ENCODE measurements at places on chromosomes 4 and X.

DNA sequence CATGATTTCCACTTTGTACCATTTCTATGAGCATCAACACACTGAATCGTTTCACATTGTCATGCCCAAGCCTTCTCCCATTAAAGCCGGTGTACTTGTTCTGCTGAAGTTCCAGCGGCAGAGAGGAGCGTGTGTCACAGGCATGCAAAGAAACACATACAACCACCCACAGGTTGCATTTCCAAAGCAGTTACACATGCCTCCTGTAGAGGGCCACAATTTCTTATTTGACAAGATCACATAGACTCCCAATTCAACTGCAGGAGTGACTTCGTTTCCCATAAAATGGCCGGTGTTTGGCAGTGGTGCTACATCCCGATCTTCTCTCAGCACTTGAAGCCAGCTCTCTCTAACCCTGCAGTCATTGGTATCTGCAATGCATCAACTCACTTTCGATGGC lies 992.6 kb downstream of the NLGN4X start:
- DNase-seq: peak; percentile 4

DNA sequence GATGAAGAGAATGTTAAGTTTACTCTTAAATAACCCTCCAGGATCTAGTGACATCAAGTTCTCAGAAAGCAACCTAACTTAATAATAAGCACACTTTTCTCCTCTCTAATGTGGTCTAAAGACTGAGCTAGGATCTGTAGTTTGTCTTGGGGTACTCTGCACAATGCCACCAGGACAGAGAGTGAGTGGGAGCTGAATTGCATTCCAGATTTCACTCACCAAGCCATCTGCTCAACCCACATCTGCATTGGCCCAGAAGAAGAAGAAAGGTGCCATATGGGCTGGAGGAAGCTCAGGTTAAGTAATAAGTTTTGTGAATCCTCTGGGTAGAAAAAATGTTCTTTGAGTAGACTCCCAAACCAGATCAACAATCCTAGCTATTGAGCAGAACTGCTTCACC lies 384.6 kb downstream of the PPP3CA start:
- no peak for DNase-seq

- DNase-seq: no peak
Measured at GRCh38 chr4:80079255-80079923, 6.4 kb upstream of the ANTXR2 start.

DNA sequence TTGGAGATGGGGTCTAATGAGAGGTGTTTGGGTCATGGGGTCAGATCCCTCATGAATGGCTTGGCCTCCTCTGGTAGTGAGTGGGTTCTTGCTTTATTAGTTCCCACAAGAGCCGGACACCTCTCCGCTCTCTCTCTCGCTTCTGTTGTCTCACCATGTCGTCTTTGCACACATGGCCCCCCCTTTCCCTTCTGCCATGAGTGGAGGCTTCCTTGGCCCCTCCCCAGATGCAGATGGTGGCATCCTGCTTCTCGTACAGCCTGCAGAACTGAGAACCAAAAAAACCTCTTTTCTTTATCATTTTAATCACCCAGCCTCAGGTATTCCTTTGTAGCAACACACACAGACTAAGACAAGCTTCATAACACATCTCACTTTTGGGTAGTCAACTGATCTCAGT lies 49.6 kb upstream of the SPRY1 start:
- DNase-seq: no peak

GRCh38 chrX:135345107-135345589 lies 35.9 kb downstream of the ETDC start:
- peak; percentile 92 for DNase-seq

DNA sequence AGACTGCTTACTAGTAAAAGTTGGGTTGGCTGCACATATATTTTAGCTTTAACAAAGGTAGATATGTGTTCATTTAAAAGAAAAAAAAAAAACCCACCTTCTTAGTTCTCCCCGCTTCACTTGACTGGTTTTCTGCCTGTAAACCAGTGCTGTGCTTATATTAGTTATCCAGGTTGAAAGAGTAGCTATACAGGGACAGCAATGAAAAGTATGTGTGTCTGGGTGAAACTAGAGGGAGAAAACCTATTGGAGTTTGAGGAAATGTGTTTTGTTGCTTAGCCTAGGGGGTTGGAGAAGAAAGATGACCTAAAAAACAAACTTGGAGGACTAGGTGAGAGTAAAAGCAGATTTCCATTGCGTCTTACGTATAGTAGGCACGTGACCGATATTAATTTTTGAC lies 4.5 kb downstream of the JADE1 start:
- DNase-seq: no peak

- DNase-seq: no peak
Measured at GRCh38 chrX:38661561-38661960, 100.2 kb downstream of the TSPAN7 start.

DNA sequence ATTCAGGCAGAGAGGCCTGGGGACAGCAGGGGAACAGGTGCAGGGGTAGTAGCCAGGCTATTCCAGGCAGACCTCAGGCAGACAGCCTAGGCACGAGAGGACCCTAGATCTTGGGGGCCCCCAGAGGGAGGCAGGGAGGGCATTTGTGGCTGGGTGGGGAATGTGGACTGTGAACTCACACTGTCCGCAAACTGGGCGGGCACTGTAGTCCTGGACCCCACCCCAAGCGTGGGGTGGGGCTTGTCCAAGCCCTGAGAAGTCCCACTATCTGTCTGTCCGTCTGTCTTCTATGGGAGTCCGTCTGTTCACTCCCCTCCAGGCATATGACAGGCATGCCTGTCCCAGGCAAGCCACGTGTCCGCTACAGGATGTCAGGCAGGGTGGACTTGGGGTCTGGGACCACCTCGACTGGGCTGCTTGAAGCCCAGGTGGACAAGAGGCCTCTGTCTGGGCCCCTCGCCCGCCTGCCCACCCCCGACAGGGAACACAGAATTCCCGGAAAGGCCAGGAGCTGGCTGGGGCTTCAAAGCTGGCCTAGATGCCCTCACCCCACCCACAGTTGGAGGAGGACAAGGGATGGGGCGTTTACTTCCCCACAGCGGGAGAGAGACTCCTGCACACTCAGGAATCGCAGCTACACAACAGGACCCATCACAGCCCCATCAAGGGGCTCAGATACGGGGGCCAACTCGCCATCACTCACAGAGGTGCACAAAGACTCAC lies at the start of gene SLC38A5:
TSS of gene SLC38A5 (minus strand) at position 151 of the 723 bp plus-strand sequence. CDS start 2,336 bp downstream, outside the sequence.
- no peak for DNase-seq

- no peak for DNase-seq
Measured at GRCh38 chrX:88672261-88672660, 74.8 kb upstream of the CPXCR1 start.

GRCh38 chr4:47382846-47383360 lies 80.6 kb downstream of the COMMD8 start:
- DNase-seq: no peak

DNA sequence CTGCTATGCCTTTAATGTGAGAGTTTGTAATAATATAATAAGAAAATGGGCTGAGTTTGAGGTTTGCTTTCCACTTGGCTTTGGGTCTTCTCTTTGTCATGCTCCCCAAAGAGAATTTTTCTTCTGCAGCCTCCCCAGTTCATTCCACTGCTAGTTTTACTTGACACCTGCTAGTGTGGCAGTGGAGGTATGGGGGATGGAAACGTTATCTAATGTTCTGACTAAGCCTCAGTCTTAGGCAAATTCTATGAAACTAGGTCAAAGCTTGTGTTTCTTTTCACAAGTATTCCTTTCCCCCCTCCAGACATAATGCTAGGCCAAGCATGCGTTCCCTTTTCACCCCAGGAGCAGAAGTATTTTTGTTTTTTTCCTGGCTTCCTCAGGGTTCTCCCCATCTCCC lies 67.5 kb downstream of the PPP1R2C start:
- no peak for DNase-seq

DNA sequence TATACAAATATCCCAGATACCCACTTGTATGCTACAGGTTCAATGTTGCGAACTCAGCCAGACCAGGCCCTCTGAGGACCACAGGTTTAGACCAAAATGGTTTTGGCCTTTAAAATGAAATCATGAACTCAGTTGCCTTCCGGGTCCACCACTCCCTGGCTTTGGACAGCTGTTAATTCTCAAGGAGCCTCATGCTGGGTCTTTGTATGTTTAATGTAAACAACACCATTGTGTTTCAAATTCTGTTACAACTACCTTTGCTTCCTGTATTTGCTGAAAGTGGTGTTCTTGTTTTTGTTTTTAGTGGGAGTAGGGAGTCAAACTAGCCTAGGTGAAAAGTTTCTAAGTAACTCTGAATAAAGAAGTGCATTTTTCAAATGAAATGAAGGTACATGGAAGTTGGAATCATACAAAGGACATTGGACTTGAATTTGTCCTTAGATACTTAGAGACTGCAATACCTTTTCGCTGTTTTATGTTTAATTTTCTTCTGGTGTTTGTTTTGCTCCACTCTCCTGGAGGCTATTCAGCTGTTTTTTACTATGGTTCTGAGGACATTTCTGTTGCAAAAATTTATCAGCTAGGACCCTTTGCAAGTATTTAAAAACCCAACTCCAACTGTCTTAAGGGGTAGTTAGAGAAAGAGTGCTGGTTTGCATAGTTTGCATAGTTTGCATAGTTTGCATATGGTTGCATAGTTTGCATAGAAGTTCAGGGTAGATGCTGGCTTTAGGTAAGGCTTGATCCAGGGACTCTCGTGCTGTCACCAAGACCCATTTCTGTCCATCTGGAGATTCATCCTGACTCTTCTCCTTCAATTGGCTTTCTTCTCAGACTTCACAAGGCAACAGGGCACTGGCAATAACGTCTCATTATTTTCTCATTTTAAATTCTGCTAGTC lies 70.1 kb downstream of the MID1IP1 start:
- DNase-seq: peak; percentile 81

DNA sequence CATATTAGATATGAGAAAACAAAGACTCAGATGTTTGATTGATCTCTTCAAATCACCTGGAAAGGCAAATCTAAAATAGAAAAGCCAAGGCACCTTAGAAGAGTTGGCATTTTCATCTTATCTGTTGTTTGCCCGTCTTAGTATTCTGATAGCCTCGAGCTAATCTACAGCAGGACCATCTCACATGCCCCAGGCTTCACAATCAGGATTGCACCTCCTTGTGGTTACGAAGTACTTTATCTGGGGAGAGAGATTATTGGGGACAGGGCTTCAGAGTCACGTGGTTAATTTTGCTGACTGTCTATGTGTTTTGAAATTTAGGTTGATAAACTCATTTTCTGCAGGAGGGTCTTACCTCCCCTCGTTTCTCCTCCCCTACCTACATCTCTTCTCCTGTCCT lies 313.1 kb upstream of the ANXA10 start:
- DNase-seq: no peak

- DNase-seq: no peak
Measured at GRCh38 chr4:88610771-88611170, 18.5 kb downstream of the HERC3 start.

DNA sequence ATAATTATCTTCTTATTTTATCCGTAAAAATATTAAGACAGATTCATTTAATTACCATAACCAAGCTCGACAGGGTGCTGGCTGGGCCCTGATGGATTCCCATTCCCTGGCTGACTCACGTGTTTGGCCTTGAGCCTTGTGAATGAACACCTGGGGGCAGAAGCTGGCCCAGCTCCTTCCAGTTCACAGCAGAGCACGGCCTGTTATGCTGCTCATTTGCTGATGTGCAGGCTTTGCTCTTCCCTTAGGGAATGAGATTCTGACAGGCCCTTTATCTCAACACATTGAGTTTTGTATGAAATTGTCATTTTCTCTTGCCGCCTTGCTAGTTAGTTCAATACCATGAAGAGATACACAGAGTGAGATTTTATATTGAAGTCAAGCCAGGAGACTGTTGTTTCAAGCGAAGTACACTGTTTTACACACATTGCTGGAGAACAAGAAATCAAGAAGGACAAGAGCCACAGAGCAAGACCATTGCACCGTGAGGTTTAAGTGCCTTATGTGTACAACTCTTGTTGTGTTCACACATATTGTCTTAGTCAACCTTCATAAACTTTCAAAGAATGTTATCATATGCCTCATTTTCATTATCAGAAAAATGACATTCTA lies 1583.3 kb downstream of the STIM2 start:
- DNase-seq: peak; percentile 77

GRCh38 chr4:184689681-184690080 lies 40.1 kb downstream of the PRIMPOL start:
- DNase-seq: no peak

DNA sequence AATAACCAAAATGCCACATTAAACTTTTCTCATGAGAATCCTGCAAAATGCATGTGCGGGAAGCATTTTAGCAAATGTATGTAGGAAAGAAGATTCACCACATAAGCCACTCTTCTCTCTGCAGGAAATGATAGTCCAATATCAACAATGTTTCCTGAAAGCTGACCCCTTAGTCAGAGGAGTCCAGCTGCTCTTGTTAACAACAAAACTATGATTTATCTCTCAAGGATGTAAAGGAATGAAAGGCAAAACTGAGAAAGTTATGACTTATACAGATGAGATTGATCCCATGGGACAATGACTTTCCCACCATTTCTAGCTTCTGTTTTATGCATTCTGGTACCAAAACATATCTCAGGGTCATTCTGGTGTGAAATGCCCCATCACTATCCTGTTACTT lies 125.0 kb upstream of the EDNRA start:
- DNase-seq: no peak

- peak; percentile 77 for DNase-seq
Measured at GRCh38 chr4:175054980-175055379, 136.8 kb downstream of the ADAM29 start.

DNA sequence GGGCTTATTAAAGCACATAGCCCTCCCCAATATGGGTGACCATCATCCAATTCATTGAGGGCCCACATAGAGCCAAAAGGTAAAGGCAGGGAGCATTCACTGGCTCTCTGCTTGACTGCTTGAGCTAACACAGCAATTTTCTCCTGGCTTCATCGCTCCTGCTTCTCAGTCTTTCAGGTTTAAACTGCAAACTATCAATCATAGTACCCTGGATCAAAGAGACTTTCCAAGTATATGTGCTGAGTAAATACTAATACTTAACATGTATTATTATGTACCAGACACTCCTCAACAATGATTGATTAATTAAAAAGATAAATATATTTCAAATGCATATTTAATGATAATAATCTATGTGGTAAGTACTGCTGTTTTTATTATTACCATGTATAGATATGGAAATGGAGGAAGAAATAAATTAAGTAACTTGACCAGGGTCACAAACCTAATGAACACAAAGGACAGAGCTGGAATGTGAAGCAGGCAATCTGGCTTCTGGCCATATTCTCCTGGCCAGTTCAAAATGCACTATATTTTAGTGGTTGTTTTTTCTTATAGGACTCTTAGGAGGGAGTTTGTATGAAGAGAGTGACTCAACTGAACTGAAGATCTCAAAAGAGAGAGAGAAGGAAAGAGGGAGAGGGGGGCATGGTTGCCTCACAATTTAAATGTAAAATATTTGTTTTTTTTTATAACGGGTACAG lies 1197.3 kb downstream of the TECRL start:
- peak; percentile 2 for DNase-seq

GRCh38 chrX:49186125-49187027 lies at the start of gene PRICKLE3:
Gene PRICKLE3, minus strand, starts transcription at chrX:49186373. Its CDS starts 76 bp downstream, at chrX:49186297.
- peak; percentile 78 for DNase-seq

DNA sequence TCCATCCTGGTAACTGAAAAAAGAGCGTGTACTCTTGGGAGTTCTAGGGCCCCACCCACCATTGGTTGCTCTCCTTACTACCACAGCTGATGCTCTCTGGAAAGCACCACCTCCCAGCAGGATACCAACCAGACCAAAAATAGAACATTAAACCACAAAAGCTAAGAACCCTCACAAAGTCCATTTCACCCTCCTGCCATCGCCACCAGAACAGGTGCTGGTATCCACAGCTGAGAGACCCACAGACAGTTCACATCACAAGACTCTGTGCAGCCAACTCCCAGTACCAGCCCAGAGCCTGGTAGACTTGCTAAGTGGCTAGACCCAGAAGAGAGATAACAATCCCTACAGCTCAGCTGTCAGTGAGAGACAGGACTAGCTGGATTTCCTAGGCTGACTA lies 240.6 kb downstream of the PABPC4L start:
- no peak for DNase-seq

Measured in NCI-H69 (cell line).